ENCODE measurements at places on chromosomes 16 and 17.

DNA sequence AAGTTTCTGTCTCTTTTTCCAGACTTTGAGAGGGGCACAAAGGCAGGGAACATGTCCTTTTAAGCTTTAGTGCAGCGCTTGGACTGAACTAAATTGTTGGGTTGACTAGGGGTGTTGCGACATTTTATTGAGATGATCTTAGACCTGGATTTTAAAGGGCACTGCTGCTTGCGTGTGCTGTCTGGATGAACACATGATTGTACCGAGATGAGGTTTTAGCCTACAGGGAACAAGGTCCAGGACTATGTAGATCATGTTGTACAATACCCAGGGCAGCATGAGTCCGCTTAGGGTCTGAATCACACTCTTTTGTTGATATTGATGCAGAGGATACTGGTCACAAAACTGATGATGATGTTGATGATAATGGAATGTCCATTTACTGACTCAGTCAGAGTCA is 5.2 kb upstream of the RGS9 start:
- no peak for DNase-seq

DNA sequence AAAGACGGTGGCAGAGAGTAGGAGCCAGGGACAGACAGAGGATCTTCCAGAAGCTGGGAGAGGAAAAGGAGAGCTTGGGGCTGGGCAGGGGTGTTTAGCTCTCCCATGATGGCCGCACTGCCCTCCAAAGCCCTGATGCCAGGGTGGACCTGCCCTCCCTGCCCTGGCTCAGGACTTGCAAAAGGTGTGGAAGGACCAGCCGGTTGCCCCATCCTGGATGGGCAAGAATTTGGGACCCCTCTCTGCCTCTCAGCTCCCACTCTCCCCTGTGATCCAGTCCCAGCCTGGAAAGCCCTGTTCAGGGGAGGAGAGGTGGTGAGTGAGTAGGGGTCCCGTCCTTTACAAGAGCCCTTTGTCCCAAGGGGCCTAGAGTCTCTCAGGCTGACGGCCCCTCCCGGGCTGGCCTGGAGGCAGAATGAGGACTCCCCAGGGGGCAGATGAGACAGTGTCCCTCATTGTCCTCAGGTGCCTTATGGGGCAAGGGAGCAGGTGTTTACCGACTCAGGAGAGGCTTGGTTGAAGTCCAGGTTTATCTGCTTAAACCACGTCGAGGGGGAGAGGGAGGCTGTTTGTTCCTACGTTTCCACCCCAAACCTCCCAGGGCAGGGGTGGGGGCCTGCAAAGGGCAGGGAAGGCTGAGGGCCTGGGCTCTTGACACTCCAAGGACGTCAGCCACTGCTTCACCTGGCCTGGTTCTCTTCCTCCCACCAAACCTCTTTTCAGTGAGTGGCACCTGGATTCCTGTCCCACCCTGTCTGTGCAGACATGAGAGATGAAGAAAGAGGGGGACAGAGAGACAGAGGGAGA is 19.3 kb upstream of the ITGA3 start:
- no peak for DNase-seq

- DNase-seq, result no peak
These were observed 42.8 kb downstream of the PHKB start for GRCh38 chr16:47503936-47504335.

GRCh38 chr17:32495359-32496231 is 8.8 kb downstream of the CDK5R1 start:
- no peak for DNase-seq

GRCh38 chr16:49788572-49788971 is 67.3 kb downstream of the ZNF423 start:
- no peak for DNase-seq

- no peak for DNase-seq
These were observed 152.0 kb downstream of the KCNJ12 start for GRCh38 chr17:21528031-21528695.

DNA sequence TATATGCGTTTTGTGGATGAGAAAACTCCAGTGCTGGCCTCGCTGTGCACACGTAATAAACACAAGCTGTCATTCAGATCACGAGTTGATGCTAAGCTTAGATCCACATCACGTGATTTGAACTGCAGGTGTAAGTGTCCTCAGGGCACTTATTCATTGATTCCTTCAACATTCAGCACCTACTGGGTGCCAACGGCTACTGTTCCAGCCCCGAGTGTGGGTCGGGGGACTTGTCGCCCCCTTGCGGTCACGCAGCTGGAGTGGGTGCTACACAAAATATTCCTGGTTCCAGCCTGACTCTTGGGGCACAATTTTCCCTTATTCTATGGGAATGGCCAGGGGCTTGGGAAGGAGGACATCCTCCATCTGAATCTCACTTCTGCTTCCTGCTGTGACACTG is 29.9 kb upstream of the GINS2 start:
- no peak for DNase-seq

DNA sequence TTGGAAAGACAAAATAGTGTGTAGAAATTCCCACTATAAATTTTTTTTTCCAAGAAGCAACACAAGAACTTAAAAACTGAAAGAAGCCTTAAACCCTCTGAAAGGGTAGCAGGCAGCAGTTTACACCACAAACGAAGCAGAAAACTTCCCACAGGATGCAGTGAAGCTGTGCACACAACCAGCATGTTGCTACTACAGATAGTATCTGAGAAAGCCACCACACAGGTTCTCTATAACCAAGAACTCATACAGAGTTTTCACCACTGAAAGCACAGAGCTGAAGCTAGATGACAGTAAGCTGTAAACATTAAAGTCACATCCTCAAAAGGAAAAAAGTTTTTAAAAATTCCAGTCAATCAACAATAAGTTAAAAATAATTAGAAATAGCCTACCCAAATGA is 333.6 kb upstream of the MON1B start:
- DNase-seq, result no peak

DNA sequence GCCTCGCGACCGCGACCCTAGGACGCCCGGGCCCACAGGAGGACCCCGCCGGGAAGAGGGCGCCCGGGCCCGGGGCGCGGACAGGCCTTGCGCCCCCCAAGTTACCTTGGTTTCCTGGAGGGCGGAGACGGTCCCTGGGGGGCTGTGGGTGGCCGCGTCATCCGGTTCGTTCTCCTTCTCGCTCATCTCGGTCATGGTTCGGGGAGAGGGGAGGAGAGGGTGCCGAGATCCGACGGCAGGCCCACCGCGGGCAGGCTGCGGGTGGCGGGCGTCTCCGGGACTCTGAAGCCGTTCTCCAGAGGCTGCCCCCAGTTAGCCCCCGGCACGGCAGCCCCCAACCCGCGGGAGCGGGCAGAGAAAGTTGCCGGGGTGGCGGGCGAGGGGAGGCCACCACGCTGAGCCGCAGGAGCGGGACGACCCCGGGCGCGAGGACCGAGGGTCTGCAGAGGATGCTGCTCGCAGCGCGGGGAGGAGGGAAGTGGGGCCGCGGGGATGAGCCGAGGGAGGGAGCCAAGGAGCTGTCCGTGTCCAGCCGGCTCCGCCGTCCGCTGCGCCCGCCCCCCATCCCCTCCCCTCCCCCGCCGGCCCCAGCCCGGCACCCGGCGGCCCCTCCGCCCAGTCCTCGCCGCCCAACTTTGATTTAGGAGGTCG is at the start of gene STAC2:
TSS of gene STAC2 (minus strand) at position 638 of the 651 bp plus-strand sequence. CDS start at position 195, 443 bp downstream.
- no peak for DNase-seq

GRCh38 chr16:85662482-85662812 is 26.3 kb downstream of the GINS2 start:
- no peak for DNase-seq

DNA sequence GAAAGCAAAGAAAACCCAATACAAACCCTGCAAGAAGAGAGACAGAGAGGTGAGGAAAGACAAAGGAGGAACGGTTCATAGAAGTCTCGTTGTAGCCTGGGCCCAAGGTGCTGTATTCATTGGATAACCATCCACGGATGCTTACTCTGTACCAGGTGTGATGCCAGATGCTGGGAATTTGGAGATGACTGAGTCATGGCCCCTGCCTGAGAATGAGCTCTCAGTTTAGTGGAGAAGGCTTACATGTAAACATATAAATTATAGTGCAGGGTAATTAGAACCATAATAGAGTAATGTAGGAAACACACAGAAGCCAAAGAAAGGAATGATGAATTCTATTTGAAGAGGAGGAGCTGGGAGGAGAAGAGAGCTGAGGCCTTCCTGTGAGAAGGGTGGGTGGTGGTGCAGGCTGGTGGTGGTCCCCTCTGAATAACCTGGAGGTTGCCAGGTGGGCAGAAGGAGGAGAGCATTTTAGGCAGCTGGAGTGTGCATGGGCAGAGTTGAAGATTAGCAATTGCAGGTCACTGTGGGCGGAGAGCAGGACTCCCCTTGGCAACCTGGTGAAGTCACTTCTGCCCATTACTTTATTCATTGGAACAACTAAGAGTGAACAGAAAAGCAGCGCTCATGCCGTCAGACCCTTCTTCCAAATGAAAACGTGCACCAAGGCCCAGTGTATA is 7.7 kb upstream of the ZG16 start:
- no peak for DNase-seq

GRCh38 chr16:64845071-64845470 is 276.8 kb downstream of the CDH11 start:
- no peak for DNase-seq

- no peak for DNase-seq
These were observed 90.5 kb downstream of the AATF start for GRCh38 chr17:37039269-37039668.

DNA sequence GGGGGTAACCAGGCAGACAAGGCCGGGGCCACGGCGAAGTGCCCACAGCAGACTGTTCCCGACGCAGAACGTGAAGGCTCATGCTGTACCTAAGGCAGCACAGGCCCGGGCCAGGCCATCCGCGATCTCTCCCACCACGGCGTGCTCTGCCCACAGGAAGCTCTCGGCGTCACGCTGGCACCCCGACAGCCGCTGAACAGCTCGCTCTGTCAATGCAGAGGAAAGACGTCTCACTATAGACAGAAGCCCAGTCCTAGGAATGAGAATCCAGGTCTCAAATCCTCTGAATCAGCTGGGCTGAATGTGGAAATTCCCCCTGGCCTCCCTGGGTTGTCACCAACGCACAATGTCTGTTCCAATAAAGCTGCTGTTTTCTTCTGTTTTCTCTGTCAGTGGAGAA is 21.4 kb downstream of the SERPINF1 start:
- DNase-seq, result no peak

DNA sequence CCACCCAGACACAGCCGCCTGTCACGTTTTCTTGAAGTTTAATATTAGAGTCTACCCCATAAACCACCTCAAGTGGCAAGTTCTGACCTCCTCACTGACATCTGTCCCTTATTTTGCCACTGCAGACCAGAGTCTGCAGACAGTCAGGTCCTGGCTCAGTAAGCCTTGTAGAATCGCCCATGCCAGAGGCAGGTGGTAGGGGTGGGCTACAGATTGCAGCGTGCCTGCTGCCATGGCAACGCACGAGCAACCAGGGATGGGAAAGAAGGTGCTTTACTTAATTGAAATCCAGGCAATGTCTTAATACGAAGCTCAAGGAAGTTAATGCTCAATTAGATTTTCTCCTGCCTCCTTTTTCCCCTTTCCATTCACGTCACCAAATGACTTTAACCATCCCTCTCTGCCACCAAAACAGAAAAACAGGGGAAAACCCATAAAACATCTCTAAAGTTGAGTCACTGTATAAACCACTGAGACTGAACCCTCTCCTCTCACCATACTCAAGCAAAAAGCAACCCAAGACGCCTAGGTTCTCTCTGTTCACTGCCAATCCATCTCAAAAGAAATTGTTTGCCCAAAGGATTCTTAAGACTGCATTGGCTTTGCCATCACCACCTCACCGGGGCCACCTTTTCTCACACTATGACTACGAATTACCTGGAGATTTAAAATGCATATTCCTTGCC is 228.8 kb downstream of the SLC39A11 start:
- no peak for DNase-seq

DNA sequence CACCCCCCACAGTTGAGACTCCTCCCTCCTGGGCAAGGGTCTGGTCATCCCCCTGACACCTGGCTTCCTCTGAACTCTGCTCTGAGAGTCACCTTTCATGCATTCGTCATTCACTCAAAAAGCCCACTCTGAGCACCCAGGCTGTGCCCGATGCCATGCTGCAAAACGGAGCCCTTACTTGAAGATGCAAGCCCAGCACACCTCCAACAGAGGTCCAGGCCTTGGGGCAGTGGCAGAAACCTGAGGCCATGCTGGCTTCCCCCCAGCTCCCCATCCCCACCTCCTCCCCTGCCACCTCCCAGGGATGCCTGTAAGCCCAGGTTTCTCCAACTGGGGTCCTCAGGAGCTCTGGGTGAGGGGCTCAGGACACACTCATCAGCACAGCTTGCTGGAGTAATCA is 67.7 kb upstream of the TNRC6C start:
- no peak for DNase-seq

- DNase-seq, result no peak
These were observed 57.4 kb downstream of the HS3ST3A1 start for GRCh38 chr17:13544292-13544691.

- DNase-seq, result no peak
These were observed 189.9 kb downstream of the NTN1 start for GRCh38 chr17:9211133-9211765.

DNA sequence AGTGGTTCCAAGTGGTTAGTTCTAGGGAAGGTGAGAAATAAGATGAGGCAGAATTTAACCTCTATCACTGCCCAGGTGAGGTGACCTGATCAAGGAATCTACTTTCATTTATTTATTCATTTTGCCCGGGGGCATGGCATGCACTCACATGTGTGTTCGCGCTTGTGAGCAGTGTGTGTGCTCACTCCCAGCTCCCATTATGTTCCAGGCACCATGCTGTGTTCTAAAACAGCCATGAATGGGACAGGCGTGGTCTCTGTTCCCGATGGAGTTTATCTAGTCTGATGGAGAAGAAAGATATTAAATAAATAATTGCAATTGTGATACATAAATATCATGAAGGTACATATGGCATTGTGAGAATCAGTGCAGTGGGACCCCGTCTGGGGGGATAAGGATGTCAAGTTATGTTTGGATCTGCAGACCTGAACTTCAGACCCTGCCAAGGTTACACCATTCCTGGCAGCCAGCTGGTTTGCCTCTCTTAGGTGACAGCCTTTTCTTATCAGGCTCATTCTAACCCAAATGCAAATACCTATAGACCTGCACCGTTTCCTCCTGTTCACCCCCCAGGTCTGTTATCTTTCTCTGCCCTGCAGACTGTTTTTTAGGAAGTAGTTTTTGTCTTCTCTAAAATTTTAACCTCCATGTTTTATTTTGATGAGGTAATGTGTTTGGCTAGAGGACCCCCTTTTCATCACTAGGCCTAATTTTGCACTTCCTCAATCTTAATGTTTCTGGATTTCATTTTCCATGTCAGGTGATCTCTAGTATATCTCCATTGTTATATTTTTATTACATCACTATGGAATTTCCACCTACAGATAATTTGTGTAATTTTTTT is 11.8 kb downstream of the CYB5B start:
- no peak for DNase-seq

- DNase-seq, result no peak
These were observed 116.3 kb upstream of the TOM1L1 start for GRCh38 chr17:54784305-54784704.

GRCh38 chr16:53600126-53600525 is 97.1 kb upstream of the AKTIP start:
- no peak for DNase-seq

DNA sequence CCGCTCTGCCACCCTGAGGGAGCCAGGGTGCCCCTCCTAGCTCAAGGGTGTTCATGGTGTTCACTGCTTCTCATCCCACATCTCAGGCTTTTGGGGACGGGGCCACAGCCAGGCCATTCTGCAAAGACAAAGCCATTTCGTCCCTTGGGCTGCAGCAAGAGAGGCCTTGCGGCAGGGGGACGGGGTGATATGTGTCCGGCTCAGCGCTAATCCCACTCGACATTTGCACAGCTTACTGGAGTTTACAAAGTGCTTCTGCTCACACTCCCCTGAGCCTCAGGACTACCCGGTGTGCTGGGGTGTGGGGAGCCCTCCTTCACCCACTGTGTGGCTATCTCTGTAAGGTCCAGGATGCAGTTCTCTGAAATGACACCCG is 84.3 kb downstream of the RTN4RL1 start:
- no peak for DNase-seq

- no peak for DNase-seq
These were observed 17.7 kb downstream of the C16orf82 start for GRCh38 chr16:27084307-27085028.

Data from stimulated activated CD8-positive, alpha-beta memory T cell treated with anti-CD3 and anti-CD28 coated beads, Interleukin-2, amount 100 ng/mL, for 1 hour (primary cell).